HFFc6 (cell line): ENCODE measurements at places on chromosomes 5 and 9.

DNA sequence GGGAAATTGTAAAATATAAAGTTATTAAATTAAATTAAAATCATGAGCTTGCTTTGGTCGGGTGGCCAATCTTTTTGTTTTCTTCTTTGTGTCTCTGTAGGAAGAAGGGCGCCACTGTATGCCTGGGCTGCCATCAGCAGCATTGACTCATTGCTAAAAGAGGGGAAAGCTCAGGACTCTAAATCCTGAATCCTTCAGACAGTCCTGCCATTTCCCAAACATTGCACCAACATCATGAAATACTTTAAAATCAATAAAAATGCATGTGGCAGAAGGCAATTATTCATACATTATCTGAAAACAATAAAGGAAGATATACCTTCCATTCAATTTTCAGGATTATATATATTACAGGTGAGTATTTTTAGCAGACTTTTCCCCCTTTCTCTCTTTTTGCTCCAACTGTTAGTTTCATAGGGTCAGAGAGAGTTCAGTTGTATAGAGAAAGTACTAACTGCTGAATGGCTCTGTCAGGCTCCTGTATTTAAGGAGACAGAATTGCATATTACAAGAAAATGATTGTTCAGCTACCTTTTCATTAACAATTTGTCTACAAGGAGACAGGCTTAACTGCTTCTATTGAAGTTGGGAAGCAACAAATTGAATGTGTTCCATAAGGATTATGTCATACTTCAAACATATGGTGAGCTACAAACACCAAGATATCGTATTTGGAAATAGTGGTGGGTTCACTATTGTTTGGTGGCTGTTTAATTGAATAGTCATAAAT, 95.7 kb downstream of the ATPSCKMT start:
- no peak for DNase-seq

GRCh38 chr9:127537792-127538191, 74.3 kb upstream of the STXBP1 start:
- no peak for DNase-seq

- no peak for DNase-seq
Observed at GRCh38 chr9:65403721-65404120, 118.7 kb upstream of the FOXD4L5 start.

DNA sequence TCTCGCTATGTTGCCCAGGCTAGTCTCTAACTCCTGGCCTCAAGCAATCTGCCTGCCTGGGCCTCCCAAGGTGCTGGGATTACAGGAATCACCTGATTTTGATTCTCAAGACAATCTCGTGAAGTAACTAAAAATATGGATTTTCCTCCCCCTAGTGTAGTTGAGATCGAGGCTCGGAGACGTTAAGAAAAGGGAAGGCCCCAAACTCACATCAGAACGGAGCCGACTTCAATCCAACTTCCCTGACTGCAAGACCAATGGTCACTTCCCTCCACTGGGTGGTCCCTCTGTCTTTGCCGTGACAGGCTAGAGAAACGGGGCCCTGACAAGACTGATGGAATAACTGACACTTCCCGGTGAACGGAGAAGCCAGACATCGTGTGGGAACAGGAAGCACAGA, 28.3 kb downstream of the BARHL1 start:
- DNase-seq = no peak

DNA sequence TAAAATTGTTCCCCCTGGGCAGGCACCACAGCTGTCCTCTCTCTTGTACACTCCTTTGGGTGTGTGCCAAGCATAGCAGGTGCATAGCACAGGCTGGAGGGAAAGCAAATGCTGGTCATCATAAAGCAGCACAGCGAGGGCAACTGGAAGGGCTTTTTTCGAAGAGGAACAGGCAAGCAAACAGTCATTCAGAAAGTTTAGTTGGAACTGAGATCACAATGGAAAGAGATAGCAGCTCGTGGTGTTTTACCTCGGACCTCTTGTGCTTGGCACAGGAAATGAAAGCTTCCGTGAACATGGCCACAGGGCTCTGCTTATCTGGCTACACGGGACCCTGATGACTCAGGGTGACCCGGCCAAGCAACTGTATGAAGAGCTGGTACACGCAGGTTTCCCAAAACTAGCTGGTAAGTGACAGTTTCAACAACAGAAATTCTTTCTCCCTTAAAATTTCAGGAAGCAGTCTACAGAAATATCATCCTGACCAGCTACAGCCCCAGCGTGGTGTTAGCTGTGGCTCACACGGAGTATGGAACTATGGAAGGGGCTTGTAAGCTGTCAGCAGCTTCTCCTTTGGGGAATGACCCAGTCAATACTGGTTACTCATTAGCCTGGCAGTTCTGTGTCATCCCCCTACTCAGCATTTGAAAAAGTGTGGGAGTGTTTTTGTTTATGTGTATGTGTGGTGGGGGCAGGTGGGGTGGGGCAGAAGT, 48.1 kb downstream of the POC5 start:
- DNase-seq = no peak
